CD14-positive monocyte (primary cell): ENCODE measurements at places on chromosomes 5 and 9. TPM values are rescaled to one million over a fixed set of nuclear protein-coding genes. Genes with fewer than 3 reads are reported as not detected.

Gene TMEM232
- polyA plus RNA-seq, result 0.59 TPM

Gene GRM6
- polyA plus RNA-seq, result not detected

Gene SPATA31A6
- polyA plus RNA-seq, result not detected

Gene SPOCK1
- polyA plus RNA-seq, result 2.1 TPM
